ENCODE measurements at places on chromosomes 3 and 15. TPM values are rescaled to one million over a fixed set of nuclear protein-coding genes. Genes with fewer than 3 reads are reported as not detected.

The KY gene
- total RNA-seq: 61.6 TPM

The PLCH1 gene
- 0.52 TPM for total RNA-seq

The RTP4 gene
- total RNA-seq: 1.0 TPM

The CHRM5 gene
- total RNA-seq: not detected

The MGLL gene
- 12.5 TPM for total RNA-seq

The GXYLT2 gene
- total RNA-seq: 31.8 TPM

The IGDCC3 gene
- 1.0 TPM for total RNA-seq

The NEK10 gene
- total RNA-seq: 15.1 TPM

The NAALADL2 gene
- total RNA-seq: 17.7 TPM

The SLC2A2 gene
- total RNA-seq: not detected

The RPP25 gene
- 1.0 TPM for total RNA-seq

The TADA3 gene
- total RNA-seq: 27.1 TPM
